ENCODE measurements at places on chromosomes 4 and X. TPM values are rescaled to one million over a fixed set of nuclear protein-coding genes. Genes with fewer than 3 reads are reported as not detected.

Gene GAB1
- total RNA-seq, result 10.6 TPM

Gene FDCSP
- not detected for total RNA-seq

Gene BMP3
- total RNA-seq, result not detected

Gene FGF16
- not detected for total RNA-seq

Gene ADH1A
- total RNA-seq, result not detected

Gene F8A2
- not detected for total RNA-seq

Gene SPARCL1
- 2.3 TPM for total RNA-seq

Gene SPANXN2
- not detected for total RNA-seq

Gene DCAF8L2
- total RNA-seq, result not detected

Gene DMRTC1
- not detected for total RNA-seq

Gene PNMA6A
- total RNA-seq, result 3.3 TPM

Gene CXorf65
- total RNA-seq, result not detected

Gene TRMT10A
- total RNA-seq, result 11.1 TPM

Gene SPACA5
- total RNA-seq, result not detected

Gene SMC1A
- 9.6 TPM for total RNA-seq

Gene PPP2R2C
- total RNA-seq, result under 0.01 TPM

Gene AWAT2
- not detected for total RNA-seq

Gene GPR143
- not detected for total RNA-seq

Gene MFSD8
- 15.4 TPM for total RNA-seq

Gene DSPP
- total RNA-seq, result not detected

Gene MGARP
- 12.3 TPM for total RNA-seq

Gene STK32B
- 0.50 TPM for total RNA-seq

Gene ARHGEF6
- total RNA-seq, result 20.5 TPM

Gene ANKRD37
- total RNA-seq, result 3.3 TPM

Gene NAP1L3
- total RNA-seq, result 1.3 TPM

Gene GPRASP1
- 5.8 TPM for total RNA-seq

Gene C4orf50
- total RNA-seq, result not detected

Gene SPANXN4
- total RNA-seq, result not detected

Gene CXCL5
- total RNA-seq, result 0.77 TPM

Gene PF4V1
- not detected for total RNA-seq

Gene SYN1
- total RNA-seq, result 0.17 TPM

Gene PCDH10
- total RNA-seq, result 0.66 TPM

Gene VCX
- total RNA-seq, result not detected

Gene TIMM8A
- total RNA-seq, result 3.0 TPM

Gene GAGE12E
- total RNA-seq, result not detected

Gene TBC1D9
- total RNA-seq, result 25.4 TPM

Gene CCNA2
- 1.3 TPM for total RNA-seq

Gene ARHGAP6
- 6.9 TPM for total RNA-seq

Gene UGT2A3
- not detected for total RNA-seq

Gene RASSF6
- not detected for total RNA-seq

Gene LUZP4
- total RNA-seq, result not detected

Gene INTU
- 9.5 TPM for total RNA-seq

Gene ETDB
- total RNA-seq, result not detected

Gene HSFX4
- total RNA-seq, result not detected

Gene TMSB15C
- 2.6 TPM for total RNA-seq

Gene SSX3
- total RNA-seq, result not detected

Gene LNX1
- 0.51 TPM for total RNA-seq

Measured in fibroblast of lung (primary cell).